Aorta (tissue), 5 donors: ENCODE measurements at places on chromosomes 13 and 19. TPM values are rescaled to one million over a fixed set of nuclear protein-coding genes. Genes with fewer than 3 reads are reported as not detected.

ADPRHL1 gene
- 2.4 TPM for total RNA-seq

GRCh38 chr13:69935043-69935442 is 172.6 kb upstream of the ATXN8OS start:
- H3K4me1 ChIP-seq, result no peaks in the 10 kb centered on the region
- H3K4me3 ChIP-seq, result no peak overlapping the region
- no peak overlapping the region for H3K27ac ChIP-seq

DNA sequence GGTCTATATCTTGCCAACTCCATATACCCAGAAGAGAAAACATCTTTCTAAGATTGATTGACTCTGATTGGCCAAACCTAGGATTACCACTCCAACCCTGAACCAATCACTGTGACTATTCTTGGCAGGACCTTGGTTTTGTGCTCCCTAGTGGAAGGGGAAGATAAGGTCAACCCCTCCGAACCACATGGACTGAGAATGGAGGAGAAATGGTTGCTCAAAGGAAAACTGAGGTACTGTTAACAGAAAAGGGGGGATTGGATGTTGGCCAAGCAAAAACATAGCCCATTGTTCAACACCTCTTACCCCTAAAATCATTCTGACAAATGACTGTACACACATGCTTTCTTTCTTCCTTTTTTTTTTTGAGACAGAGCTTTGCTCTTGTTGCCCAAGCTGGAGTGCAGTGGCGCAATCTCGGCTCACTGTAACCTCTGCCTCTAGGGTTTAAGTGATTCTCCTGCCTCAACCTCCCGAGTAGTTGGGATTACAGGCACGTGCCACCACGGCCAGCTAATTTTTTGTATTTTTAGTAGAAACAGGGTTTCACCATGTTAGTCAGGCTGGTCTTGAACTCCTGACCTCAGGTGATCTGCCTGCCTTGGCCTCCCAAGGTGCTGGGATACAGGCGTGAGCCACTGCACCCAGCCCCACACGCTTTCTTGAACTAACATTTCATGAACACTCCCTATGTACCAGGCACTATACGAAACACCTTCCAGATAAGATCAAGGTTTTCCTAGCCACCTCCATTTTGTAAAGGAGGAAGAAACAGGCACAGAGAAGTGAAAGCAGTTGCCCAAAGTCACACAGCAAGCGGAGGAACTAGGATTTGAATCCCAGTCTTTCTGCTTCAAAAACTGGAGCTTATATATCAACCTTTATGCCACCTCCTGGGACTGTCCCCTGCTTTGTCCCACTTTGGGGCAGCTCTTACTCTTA is 6.5 kb downstream of the MEIOSIN start:
- H3K4me1 ChIP-seq, result no peaks in the 10 kb centered on the region
- DNase-seq, result no peak
- no peak overlapping the region for H3K27ac ChIP-seq
- no peaks in the 10 kb centered on the region for H3K27me3 ChIP-seq

- no peak overlapping the region for H3K27ac ChIP-seq
- H3K4me3 ChIP-seq, result no peak overlapping the region
- no peaks in the 10 kb centered on the region for H3K27me3 ChIP-seq
- no peaks in the 10 kb centered on the region for H3K36me3 ChIP-seq
Measured at GRCh38 chr19:18775586-18776287, 15.4 kb downstream of the COMP start.

DNA sequence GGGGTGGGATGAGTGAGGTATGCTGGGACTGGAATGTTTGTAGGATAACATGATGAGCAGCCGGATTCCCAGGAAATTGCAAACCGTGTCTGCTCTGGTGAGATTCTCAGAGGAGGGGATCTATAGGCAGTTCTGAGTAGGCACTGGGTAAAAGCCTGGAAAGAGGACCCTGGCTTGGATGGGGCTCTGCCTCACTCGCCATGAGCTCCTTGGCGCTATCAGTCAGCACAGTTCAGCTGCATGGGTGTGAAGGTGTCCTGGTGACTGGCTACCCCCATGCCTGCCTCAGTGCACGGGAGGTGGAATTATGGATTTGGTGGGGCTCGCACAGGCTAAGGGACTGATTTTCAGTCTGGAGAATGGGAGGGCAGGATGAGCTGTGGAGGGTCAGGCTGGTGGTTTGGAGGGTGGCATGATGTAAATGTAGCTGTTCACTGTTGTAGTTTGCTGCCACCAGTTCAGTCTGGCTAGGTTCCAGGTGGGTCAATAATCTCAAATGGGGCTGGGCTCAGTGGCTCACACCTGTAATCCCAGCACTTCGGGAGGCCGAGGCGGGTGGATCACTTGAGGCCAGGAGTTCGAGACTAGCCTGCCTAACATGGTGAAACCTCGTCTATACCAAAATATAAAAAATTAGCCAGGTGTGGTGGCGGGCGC is 9.2 kb upstream of the ZNF627 start:
- no peak overlapping the region for H3K27ac ChIP-seq
- H3K36me3 ChIP-seq, result no peaks in the 10 kb centered on the region
- DNase-seq, result no peak
- H3K4me3 ChIP-seq, result no peak overlapping the region

GRCh38 chr19:55581823-55582223 is 1.2 kb upstream of the ZNF579 start:
- no peaks in the 10 kb centered on the region for H3K36me3 ChIP-seq
- no peaks in the 10 kb centered on the region for H3K4me1 ChIP-seq
- no peaks in the 10 kb centered on the region for H3K27me3 ChIP-seq
- no peak for DNase-seq

DNA sequence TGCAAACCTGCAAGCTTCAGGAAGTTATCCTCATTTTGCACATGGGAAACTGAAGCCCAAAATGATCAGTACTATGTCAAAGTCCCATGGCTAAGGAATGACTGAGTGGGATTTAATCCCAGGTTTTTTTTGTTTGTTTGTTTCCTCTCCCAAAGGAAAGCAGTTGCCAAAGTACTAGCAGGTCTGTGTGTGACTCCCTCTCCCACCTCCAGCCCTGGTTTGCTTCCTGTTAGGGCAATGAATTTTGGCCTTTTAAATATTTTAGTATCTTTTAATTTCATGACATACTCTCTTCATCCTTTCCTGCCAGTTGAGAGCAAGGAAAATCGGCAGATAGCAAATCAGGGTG is 134.1 kb upstream of the RNF113B start:
- no peak overlapping the region for H3K27ac ChIP-seq
- H3K4me3 ChIP-seq, result no peak overlapping the region
- no peak for DNase-seq
- H3K27me3 ChIP-seq, result no peaks in the 10 kb centered on the region

CKM gene
- not detected for total RNA-seq

ACTN4 gene
- total RNA-seq, result 794 TPM

DNA sequence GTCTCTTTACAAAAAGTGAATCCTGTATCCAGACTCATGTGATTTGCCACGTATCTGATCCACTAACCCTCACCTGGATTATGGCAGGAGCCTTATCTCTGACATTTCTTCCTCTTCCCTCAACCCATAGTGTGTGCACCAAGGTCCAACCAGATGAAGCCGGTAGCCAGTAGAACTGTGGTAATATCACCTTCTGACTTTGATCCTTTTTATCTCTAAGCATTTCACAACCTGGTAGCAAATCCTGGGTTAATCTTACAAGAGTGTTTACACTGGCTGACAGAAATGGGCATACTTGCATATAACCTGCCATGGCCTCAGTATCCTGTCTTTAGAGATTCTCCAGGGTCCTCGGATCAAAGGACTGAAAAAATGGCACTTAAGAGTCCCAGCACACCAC is 1.9 kb downstream of the ZNF417 start:
- no peak overlapping the region for H3K27ac ChIP-seq
- no peaks in the 10 kb centered on the region for H3K27me3 ChIP-seq
- H3K36me3 ChIP-seq, result peaks cover 16% of the 10 kb centered on the region
- no peak overlapping the region for H3K4me3 ChIP-seq

SWSAP1 gene
- 1.5 TPM for total RNA-seq

DHDH gene
- 0.84 TPM for total RNA-seq

DNA sequence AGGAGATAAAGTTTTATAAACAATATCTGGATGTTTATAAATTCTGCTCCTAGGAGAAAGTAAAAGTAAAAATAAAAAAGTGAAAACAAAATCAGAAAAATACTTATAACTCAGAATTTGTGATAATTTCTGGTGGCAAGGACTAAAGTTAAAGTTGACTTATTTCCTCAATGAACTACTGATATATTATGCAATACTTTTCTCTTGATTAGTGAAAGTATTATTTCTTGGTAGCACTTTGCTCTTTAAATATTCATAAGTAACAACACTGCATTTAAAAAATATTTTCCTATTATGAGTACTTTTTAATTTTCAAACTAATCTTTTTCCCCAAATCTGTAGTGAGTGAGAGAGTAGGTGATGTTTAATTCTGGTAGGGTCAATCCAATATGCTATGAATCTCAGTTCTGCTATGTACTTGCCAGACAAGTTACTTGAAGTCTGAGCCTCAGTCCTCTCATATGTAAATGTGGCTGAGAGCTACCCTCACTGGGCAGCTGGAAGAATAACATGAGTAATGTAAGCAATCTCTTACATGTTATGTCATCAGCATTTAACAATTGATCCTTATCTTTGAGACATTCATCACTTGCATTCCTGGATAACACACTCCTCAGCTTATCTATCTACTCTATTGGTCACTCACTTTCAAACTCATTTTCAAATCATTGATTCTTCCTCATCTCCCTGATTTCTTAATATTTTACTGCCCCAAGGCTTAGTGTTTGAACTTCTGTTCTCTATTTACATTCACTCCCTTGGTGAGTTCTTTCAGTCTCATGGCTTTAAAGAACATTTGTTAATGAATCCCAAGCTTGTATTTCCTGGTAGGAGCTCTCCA is 239.0 kb downstream of the RGCC start:
- H3K27ac ChIP-seq, result no peak overlapping the region
- DNase-seq, result no peak
- H3K4me1 ChIP-seq, result peaks cover 5% of the 10 kb centered on the region
- no peaks in the 10 kb centered on the region for H3K36me3 ChIP-seq

DNA sequence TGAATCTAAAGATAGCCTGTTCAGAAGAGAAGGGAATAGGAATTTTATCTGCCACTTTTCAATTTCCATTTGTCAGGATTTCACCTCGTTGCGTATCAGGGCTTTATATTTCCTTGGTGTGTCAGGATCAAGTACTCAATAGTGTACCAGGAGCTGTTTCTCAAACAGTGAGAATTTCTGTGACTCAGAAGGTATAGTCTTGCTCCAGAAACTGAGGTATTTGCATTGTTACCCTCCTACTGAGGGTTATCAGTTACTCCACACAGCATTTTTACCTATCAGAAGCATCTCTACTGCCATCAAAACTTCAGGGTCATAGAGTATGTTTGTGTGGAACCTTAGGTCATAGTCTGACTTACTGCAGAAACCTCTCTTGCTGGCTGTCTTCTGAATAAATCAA is 271.7 kb upstream of the EDNRB start:
- no peaks in the 10 kb centered on the region for H3K36me3 ChIP-seq
- H3K27ac ChIP-seq, result no peak overlapping the region
- no peaks in the 10 kb centered on the region for H3K4me1 ChIP-seq

DNA sequence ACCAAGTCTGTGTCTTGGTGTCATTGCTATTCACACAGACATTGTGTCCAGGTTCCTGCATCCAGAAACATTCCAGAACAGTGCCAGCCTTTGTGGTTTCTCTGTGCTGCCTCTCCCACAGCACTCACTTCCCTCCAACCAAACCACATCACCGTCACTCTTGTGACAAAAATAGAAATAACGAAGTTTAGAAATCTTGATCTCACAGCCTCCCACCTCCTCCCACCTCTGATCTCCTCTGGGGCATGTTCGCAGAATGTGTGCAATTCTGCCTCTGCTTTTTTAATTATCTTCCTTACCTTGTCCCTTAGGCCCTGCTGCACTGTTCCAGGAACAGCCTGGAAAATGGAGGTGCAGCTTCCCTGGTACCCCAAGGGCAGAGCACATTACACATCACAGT is 8.7 kb upstream of the SERPINE3 start:
- H3K4me3 ChIP-seq, result no peak overlapping the region
- no peaks in the 10 kb centered on the region for H3K36me3 ChIP-seq
- no peaks in the 10 kb centered on the region for H3K27me3 ChIP-seq
- DNase-seq, result no peak
- no peaks in the 10 kb centered on the region for H3K4me1 ChIP-seq

GRCh38 chr13:97786510-97786909 is 167.0 kb upstream of the IPO5 start:
- H3K4me1 ChIP-seq, result peaks cover 2% of the 10 kb centered on the region
- no peak for DNase-seq
